ENCODE measurements at places on chromosomes 6 and 20. TPM values are rescaled to one million over a fixed set of nuclear protein-coding genes. Genes with fewer than 3 reads are reported as not detected.

Gene DZANK1
- total RNA-seq, result 0.64 TPM

Gene CAGE1
- total RNA-seq, result not detected

Gene KCTD20
- total RNA-seq, result 31.1 TPM

Gene TBP
- 9.2 TPM for total RNA-seq

Gene HDDC2
- total RNA-seq, result 96.4 TPM

Gene MAP7
- 30.8 TPM for total RNA-seq

Gene SPATS1
- total RNA-seq, result not detected

Gene CLPSL2
- total RNA-seq, result not detected

Gene TFAP2C
- total RNA-seq, result 2.9 TPM

Gene MICB
- total RNA-seq, result 2.9 TPM

Data from bronchial epithelial cell (primary cell).